Dermis microvascular lymphatic vessel endothelial cell (primary cell): ENCODE measurements at places on chromosomes 1 and 21.

DNA sequence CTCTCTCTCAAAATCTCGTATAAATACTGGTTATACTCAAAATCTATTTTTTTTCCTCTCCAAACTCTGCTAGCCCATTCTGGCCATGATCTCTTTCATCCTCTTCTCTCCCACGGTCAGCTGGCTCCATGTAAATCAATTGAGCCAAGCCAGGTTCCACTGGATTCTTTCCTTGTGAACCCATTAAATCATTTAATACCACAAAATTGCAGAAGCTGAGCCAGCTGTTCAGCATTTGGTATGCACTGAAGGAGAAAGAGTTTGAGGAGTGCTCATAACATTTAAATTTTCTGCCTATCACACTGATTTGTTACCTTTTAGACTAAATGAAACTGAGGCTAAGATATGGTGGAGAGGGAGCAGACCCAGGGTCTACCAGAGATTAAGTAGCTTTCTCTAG, 29.1 kb upstream of the TADA1 start:
- DNase-seq = no peak

DNA sequence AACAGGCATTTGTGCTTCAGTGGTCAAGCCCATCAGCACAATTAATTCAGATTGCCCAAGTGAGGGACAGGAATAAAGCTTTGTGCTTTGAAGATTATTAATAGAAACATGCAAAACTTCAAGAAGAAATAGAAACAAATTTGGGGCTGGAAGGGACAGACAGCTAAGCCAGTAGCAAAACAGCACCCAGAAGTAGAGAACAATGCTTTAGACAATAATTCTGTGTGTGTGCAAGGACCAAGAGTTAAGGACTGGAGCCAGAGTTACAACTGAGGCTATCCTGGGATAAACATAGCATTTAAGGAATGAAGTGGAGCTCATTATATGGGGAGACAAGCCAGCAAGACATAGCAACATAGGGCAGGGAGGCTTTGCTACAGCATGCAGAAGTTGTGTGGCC, 251.9 kb upstream of the DAB1 start:
- no peak for DNase-seq

DNA sequence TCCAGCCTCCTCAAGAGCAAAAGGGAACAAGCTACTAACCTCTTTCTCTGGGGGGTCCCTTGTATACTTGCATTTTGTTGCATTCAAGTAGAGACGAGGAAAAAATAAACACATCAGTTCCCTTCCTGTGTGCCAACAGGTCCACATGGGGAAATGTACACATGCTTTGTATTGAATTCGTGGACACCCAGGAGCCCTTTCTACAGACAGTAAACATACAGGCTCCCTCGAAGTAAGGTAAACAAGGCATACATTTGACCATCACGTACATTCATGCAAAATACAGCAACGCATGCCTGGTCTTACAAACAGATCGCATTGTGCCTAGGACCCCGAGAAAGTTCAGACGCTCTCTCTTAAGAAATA, 1.1 kb downstream of the KCND3 start:
- no peak for DNase-seq

- no peak for DNase-seq
Measured at GRCh38 chr1:29695036-29695435, 458.7 kb downstream of the PTPRU start.

GRCh38 chr1:94580367-94581115, 39.0 kb upstream of the F3 start:
- no peak for DNase-seq

DNA sequence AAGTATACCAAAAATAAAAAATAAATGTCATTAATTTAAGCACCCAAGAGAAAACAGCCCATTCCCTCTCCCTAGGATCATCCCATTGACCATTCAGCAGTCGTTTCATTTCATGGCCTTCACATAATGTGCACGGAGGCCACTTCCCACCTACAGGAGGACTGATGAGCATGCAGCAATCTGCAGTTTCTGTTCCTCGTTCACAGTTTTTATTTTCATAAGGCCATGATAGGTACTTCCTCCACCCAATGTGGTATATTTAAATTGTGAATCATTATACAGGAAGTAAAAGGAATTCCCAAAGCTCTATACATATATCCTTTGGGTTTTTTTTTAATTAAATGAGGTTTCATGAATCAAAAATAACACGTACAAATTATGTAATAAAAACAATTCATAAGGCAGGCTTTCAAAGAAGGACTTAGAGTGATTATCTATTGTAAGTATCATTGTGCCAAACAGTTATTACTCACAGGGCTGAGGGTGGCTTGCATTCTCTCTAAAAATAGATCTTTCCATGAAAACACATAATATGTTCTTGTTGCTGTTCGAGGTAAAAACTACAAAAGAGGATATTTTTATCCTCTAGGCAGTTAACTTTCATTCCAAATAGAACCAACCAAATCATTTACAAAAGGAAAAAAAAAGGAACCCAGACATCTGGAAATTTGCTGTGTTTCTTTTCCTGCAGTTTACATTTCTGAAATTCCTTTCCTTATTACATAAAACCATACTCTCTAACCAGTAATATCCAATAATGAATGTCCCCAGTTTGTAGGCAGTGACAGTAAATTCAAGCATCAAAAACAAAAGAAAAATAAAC, 27.5 kb upstream of the SLC44A3 start:
- DNase-seq = peak; percentile 88

DNA sequence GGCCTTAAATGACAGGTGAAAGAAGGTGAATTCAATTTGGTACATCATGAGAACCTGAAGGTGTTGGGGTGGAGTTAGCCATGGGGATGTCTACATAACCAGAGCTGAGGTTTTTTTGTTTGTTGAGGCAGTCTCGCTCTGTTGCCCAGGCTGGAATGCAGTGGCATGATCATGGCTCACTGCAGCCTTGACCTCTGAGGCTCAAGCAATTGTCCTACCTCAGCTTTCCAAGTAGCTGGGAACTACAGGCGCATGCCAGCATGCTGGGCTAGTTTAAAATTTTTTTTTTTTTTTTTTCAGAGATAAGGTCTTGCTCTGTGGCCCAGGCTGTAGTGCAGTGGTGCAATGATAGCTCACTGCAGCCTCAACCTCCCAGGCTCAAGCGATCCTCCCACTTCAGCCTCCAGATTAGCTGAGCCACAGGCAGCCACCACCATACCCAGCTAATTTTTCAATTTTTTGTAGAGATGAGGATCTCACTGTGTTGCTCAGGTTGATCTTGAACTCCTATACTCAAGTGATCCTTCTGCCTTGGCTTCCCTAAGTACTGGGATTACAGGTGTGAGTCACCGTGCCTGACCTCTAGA, 1.9 kb upstream of the MPZ start:
- no peak for DNase-seq
